ENCODE measurements at places on chromosomes 7 and 10.

DNA sequence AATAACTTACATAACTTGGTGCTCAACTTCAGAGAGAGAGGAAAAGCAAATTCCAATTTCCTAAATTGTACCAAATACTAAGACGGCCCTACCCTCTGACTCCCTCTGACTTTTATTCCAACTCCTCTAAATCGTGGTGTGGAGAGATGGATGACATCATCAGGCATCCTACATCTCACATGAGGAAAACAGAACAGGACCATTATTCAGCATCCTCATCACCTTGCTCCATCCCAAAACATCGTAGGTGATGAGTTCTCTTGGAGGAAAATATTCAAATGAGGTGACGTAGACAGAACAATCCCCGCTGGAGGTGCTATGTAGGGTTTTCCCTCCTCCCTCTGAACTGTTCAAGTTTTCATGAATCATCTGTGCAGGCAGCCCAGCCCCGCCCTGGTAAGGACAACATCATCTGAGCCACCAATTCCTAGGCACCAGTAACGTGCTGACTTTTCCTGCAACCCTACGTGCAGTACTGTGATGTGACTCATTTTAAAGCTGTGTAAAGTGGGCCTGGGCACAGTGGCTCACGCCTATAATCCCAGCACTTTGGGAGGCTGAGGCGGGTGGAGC lies 167.2 kb downstream of the CALN1 start:
- DNase-seq = no peak

DNA sequence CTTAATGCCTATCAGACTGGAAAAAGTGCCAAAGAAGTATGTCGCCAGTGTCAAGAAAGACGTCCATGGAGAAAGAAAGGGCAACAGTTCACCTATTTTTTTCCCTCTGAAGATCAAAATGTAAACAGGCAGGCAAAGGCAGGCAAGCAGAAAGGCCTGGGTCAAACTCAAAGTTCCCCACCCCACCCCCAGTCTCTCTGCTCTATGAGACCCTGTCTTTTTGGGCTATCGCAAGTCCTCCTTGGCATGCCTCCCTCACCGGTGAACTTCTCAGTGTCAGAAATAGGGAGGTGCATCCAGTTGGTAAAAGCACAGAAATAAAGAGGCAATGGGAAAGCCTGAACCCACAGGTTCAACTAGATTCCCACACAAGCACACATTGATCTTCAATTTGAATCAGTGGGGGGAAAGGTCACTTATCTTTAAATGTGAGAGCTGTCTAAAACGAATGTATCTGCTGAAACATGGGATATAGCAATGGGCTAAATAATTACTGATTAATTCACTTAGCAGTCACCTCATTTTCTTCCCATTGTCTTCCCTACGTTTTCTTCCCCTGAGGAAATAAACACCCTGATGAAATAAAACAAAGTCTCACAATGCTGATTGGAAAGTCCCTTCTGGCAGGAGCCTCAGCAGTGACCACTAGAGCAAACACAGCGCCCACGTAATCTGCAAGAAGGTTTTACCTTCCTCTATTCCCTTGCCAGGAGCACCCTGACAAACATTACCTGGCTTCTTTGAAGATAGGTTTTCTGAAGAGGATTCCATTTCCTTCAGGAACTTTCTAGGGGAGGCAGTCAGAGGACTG lies 31.1 kb downstream of the JAZF1 start:
- peak; percentile 24 for DNase-seq

DNA sequence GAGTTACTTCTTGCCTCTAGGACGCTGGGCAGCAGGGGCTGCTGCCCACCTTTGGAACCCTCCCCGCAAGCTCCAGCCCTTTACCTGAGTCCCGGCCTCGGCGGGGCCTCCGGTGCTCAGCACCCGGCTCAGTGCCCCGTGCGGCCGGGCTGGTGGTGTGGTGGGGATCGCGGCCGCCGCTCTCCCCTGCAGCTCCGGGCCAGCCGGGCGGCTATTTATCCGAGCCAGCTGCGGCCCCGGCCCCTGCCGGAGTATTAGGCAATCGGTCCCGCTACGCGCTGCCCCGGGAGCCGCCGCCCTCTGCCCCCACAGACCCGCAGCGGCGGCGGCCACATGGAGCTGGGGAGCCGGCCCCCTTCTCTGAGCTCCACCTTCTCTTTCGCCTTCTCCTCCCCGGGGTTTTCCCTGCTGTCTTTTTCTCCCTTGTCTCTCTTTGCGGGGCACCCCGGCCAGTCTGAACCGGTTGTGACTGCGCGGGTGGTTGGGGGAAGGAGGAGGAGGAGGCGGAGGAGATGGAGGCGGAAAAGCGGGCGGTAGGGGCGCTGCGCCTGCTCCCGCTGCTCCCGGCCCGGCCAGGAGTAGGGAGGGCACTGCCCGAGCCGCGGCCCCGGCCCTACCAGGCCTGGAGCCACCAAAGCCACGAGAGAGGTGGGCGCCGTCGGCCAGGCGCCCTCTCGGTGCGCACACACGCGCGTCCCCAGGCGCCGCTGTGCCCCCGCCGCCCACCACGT lies at the start of gene SLC16A9:
SLC16A9 (minus strand) TSS at position 456 of the 731 bp plus-strand sequence. CDS start 25,559 bp downstream, outside the sequence.
- DNase-seq = peak; percentile 4

DNA sequence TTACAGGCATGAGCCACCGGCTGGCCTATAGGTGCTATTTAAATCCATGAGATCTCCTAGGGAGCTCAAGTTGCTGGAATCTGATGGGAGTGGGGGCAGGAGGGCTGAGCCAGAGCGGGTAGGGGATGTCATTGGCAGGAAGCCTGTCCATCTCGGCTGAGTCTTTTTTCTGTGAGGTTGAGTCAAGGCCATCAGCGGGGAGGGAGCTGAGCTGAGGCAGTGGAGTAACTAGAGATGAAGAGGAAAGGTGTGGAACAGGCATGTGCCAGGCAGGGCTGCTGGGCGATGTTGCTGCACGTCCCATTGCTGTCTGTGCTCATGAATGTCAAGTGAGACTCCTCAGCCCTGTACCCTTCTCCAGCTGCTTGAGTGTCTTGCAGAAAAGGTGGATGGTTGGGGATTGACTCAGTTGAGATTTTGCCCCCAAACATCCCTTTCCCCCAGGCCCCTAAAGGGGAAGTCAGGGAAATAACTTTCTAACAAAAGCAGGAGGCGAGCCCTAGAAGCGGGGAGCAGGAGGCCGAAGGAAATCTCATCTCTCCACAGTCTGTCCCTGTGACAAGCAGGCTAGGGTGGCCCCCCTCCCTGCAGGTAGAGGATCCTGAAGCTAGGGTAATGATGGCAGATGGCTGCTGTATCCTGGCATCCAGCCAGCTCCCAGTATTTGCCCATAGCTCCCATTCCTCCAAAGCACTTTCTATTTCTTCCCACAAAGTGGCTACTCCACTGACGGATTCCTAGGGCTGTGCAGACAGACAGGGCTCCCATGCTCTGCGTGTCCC lies 5.4 kb downstream of the ATP6V1F start:
- no peak for DNase-seq

DNA sequence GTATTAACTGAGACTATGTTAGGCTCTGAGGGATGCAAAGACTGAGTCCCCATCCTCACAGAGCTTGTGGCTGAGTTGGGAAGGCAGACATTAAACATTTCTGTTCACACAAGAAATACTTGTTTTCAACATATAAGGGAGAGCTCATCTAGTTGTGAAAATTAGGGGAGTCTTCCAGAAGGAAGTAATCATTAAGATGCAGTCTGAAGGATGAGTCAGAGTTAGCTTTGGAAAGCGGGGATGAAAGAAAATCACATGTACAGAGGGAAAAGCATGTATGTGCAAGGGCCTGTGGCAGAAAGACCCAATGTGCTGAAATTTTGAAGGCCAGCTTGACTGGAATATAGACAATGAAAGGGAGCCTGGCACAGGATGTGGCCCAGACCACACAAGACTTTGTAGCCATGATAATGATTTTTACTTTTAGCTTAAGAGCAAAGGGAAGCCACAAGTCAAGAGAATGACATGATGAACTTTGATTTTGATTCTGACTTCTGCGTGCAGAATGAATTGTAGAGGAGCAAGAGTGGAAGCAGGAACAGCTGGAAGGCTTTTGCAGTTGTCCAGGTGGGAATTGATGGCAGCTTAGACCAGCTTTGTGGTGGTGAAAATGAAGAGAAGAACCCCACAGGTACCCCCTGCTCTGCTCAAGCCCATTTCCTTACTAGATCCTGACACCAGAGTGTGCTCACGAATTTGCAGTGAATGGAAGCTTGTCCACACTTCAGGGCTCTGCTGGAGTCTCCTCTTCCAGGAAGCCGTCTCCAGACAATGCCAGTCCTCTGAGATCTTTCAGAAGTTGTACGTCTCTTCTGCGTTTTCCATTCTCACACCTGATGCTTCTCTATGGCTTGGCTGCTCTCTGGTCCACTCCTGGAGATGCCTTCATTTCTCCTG lies 115.6 kb downstream of the ATXN7L1 start:
- no peak for DNase-seq

DNA sequence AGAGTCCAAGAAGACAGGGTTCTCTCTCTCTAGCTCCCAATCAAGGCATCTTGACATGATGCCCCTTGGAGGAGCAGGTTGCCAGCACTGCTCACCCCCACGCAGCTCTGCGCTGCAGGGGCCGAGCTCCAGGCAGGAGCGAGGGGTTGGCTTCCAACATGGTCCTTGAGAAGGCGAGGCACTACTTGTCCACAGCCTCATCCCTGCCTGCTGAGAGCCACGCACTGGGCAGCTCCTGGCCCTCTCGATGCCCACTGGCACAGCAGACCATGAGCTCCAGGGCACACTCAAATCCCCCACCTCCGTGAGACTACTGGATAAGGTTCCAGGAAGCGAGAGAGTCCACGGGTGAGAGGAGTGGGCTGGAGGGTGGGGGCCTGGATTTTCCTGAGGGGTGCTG lies 31.1 kb downstream of the RAMP3 start:
- DNase-seq = no peak

- DNase-seq = no peak
Measured at GRCh38 chr10:124543971-124544370, 82.3 kb downstream of the LHPP start.

All from CD4-positive, alpha-beta T cell treated with Interferon alpha-2 for 1 hour (primary cell).